Glutamatergic neuron (in vitro differentiated cells): ENCODE measurements at places on chromosomes 11 and 22. TPM values are rescaled to one million over a fixed set of nuclear protein-coding genes. Genes with fewer than 3 reads are reported as not detected.
A peak's percentile ranks its signal among the peaks of the same experiment; 100 is the strongest.

SLC17A6 gene
- total RNA-seq: 170 TPM

OR51E2 gene
- not detected for total RNA-seq

MLC1 gene
- not detected for total RNA-seq

OSBP gene
- total RNA-seq: 36.0 TPM

SYTL2 gene
- total RNA-seq: 4.0 TPM

- no peak for DNase-seq
Measured at GRCh38 chr22:47549741-47550340, 787.4 kb downstream of the TBC1D22A start.

GRCh38 chr22:41940832-41941765 lies 5.9 kb downstream of the CENPM start:
- DNase-seq: peak; percentile 91

GRCh38 chr11:9765320-9766101 lies 101.6 kb downstream of the SWAP70 start:
- peak; percentile 49 for DNase-seq

DNA sequence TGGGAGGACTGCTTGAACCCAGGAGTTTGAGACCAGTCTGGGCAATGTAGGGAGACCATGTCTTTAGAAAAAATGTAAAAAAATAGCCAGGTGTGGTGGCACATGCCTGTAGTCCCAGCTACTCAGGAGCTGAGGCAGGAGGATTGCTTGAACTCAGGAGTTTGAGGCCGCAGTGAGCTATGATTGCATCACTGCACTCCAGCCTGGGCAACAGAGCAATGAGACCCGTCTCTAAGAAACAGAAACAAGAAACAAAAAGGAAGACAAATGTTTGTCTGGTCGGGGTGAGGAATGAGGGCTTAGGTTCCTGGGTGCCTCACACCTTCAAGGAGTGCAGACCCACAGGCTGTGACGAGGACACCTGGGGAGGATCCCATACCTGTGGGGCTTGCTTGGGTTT lies 191.9 kb downstream of the CEP164 start:
- DNase-seq: no peak

DNA sequence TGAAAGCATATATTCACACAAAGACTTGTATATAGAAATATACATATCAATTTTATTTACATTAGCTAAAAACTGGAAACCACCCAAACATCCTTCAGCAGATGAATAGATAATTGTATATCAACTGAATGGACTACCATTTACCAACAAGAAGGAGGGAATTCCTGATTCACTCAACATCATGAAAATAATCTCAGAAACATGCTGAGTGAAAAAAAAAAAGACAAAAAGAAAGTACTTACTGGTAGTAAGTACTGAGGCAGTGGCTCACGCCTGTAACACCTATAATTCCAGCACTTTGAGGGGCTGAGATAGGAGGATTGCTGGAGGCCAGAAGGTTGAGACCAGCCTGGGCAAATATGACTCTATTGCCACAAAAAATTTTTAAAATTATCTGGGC lies 7.4 kb upstream of the IPO7 start:
- no peak for DNase-seq

DNA sequence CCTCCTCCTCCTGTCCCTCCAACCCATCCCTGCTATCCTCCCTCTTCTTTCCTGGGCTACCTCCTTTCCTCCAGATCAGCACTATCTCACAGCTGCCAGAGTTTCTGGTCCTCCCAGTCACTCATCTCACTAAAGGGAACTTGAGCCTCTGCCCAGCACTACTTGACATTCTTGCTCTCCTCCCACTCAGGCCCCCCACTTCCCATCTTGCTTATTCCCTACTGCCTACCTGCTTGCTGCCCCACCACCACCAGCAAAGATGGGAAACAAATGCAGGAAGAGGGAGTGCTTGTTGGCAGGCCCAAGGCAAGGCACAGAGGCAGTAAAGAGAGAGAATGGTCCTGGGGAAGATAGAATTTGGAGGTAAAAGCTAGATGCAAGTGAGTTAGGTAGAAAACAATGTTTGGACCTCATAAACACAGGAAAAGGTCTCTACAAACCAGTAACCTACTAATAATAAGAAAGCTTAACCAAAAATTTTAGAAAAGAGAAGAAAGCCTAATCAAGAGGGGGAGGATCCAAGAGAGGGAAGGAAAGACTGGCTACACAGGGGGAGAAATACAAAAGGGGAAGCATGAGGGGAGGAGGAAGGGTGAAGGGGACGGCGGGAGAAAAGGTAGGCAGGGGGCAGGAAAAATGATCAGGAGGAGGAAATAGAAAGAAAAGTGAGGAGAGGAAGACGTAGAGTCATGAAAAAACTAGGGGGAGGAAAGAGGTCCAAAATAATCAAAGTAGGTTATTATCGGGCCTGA lies 63.6 kb downstream of the PAK1 start:
- no peak for DNase-seq

- no peak for DNase-seq
Measured at GRCh38 chr11:78331711-78332110, 85.9 kb downstream of the GAB2 start.

GRCh38 chr11:120425527-120425926 lies 86.0 kb upstream of the GRIK4 start:
- DNase-seq: no peak

DNA sequence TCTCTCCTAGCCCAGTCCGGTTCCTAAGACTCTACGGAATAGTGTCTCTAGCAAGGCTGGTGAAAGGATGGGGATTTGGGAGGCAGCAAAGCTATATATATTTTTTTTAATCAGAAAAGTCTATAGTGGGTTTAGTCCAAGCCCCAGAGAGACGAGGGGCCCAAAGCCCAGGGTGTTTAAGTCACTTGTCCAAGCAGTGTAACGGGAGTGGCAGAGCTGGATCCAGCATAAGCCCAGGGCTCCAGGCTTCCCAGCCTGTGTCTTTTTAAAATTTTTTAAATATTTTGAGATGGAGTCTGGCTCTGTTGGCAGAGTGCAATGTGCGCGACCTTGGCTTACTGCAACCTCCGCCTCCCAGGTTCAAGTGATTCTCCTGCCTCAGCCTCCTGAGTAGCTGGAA lies 6.8 kb downstream of the GRIK4 start:
- DNase-seq: no peak

GRCh38 chr11:73259406-73260126 lies 12.6 kb upstream of the P2RY6 start:
- DNase-seq: no peak

DNA sequence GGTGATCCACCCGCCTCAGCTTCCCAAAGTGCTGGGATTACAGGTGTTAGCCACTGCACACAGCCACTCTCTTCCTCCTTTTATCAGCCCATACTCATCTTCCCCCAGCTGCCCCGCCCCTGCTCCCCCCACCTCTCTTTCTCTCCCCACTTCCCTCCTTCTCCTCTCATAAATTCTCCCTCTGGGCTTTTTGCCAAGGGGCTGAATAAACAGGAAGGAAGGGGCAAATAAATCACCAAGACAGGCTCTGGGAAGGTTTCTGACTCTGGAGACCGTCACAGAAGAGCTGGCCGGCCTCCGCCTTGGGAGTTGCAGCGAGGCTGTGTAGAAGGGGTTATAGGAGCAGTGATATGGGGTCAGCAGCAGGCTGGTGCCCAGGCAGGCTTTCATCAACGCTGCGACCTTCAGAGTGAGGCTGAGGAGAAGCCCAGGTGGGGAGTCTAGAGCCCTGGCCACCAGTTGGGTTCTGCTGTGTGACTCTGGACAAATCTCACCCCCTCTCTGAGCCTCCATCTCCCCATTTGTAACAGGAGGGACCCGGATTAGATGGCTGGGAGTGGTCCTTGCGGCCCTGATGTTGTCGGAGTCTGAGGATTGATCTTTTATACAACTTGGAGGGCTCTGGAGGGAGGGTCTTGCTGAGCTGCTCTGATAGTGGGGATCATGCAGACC lies 62.6 kb upstream of the RASD2 start:
- no peak for DNase-seq

DNA sequence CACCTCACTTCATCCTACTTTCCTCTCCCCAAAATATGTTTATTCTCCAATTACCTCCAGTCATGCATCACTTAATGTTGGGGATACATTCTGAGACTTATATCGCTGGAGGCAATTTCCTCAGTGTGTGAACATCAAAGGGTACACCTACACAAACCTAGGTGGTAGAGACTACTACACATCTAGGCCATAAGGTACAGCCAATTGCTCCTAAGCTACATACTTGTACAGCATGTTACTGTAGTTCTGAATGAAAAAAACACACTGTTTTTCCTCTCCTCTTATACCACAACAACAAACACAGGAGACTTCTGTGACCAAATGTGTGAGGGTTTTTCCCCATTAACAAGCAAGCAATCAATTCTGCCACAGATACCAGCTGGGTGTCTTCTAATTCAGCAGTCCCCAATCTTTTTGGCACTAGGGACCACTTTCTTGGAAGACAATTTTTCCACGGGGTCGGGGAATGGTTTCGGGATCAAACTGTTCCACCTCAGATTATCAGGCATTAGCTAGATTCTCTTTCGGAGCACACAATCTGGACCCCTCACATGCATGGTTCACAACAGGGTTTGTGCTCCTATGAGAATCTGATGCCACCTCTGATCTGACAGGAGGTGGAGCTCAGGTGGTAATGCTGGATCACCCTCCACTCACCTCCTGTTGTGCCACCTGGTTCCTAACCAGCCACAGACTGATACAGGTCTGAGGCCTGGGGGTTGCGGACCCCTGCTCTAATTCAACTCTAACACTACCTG lies 5.2 kb downstream of the KLHL22 start:
- DNase-seq: no peak

- DNase-seq: no peak
Measured at GRCh38 chr11:87290304-87290922, 252.7 kb downstream of the TMEM135 start.

DNA sequence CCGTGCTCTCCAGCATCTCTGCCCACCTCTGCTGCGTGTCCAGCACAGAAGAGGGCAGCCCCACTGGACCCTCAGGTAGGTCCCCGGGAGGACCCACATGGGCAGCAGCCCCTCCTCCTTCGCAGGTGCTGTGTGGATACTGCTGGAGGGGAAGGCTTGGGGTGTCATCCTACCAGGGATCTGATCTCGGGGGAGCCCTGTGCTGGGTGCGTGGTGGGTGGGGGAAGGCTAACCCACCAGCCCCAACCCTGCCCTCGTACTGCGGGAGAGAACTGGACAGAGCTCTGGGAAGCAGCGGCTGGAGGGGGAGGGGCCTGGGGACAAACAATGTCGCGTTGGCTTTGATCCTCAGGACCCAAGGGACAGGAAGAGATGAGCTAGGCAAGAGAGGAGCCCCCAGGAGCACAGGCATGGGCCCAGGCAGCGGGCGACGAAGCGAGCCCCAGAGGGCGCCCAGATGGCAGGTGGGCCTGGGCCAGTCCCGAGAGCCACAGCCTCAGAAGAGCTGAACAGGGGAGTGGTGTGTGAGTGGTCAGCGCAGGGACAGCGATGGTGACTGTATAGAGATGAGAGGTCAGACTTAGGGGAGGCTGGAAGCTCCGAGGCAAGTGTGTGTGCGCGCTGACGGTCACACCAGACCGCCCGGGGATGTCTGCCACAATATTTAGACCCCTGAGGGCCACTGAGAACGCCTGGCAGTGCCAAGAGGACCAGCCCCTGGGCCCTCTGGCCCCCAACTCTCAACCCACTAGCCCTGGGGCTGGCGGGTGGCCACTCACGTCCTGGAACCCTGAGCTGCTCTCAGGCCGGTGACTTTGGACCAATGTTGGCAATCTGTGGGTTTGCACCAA lies 1.4 kb upstream of the PIM3 start:
- DNase-seq: peak; percentile 51

DNA sequence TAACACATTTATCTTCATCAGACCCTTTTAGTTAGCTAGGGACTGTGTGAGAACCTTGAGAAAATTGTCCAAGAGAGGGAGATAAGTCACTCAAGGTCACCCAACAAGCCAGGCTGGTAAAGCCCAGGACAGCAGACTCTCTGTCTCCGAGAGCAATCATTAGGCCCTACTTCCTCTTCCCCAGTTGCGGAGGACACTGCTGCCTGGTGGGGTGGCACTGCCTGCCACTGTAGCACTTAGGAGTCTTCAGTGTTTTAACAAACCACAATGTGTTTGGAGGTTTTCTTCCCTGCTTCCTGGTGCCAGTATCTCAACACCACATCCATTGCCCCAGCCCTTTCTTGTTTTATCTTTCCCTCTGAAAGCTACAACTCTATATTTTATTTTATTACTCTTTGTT lies 132.1 kb upstream of the LDLRAD3 start:
- DNase-seq: no peak

- DNase-seq: no peak
Measured at GRCh38 chr11:14288189-14288935, 70.6 kb downstream of the RRAS2 start.

DNA sequence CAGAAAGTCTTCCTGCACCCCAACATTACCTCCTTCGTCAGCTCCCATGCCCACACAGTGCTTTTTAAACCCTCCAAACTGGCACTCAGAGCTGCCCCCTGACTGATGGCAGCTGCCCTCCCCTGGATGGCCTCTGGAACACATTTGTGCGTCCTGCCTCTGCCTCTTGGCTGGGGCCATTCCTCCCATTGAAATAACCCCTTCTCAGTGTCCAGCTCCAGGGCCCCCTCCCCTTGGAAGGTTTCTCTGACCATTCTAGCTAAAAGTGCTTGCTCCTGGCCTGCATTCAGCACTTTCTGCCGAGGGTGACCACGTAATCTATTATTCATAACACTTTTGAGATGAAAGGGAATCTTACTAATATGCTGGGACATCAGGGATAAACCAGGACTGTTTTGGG lies 130.0 kb downstream of the PARVA start:
- no peak for DNase-seq

- DNase-seq: no peak
Measured at GRCh38 chr22:26196657-26197056, 27.4 kb downstream of the SEZ6L start.

- DNase-seq: no peak
Measured at GRCh38 chr11:109696191-109696897, 274.4 kb downstream of the C11orf87 start.

DNA sequence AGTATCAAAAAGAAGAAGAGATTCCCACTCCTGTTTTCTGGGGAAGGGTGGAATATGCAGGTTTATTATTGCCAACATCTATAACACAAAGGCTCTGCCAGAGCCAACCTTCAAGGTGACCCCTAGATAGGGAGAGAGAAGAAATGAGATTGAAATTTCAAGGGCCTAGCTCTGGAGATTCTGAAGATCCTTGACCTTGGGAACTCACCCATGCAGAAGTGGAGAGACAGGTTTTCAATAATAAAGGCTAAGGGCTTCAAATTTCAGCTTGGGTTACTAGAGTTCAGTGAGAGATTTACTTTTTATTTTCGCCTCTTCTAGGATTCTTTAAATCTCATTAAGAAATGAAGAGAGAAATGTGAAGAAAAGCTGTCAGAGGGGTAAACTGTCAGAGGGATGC lies 98.4 kb downstream of the CD44 start:
- no peak for DNase-seq

DNA sequence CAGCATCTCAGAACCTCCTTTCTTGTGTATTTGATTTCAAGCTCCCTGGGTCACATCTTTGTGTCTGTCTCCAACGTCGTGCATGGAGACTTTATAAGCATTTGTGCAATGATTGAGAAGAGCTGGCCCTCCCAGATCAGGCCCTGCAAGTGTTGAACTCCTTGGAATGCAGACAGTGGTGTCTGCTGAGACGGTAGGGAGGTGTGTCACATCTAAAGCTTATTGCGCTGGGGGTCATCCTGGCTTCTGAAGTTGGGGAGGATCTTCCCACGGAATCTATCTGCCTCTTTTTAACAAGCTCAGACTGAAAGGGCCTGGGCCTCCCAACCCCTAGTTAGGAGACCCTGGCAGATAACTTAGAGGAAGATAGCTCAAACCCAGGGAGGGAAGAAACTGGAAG lies 6.7 kb downstream of the APLNR start:
- no peak for DNase-seq
